ENCODE measurements at places on chromosomes 11 and 22. TPM values are rescaled to one million over a fixed set of nuclear protein-coding genes. Genes with fewer than 3 reads are reported as not detected.
A peak's percentile ranks its signal among the peaks of the same experiment; 100 is the strongest.

DNA sequence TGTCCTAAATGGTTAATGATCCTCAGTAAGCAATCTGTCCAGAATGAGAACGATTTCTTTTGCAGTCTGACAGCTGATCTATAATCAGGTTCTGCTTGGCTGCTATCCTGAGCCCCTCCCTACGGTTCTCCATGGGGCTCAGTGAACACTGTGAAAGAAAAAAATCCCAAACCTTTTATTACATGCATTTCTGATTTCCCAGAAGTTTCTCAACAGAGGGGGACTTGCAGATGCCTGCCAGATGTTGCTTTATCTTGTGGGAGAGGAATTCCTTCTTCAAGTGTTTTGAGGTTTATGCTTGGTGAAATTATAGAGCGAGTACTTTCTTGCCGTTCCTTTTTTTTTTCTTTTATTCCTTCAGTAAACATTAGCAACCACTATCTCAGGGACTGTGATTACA lies 531.9 kb upstream of the ISX start:
- H3K4me1 ChIP-seq = no peaks in the 10 kb centered on the region
- H3K4me3 ChIP-seq = no peak overlapping the region
- H3K27ac ChIP-seq = no peak overlapping the region
- H3K27me3 ChIP-seq = no peaks in the 10 kb centered on the region

DNA sequence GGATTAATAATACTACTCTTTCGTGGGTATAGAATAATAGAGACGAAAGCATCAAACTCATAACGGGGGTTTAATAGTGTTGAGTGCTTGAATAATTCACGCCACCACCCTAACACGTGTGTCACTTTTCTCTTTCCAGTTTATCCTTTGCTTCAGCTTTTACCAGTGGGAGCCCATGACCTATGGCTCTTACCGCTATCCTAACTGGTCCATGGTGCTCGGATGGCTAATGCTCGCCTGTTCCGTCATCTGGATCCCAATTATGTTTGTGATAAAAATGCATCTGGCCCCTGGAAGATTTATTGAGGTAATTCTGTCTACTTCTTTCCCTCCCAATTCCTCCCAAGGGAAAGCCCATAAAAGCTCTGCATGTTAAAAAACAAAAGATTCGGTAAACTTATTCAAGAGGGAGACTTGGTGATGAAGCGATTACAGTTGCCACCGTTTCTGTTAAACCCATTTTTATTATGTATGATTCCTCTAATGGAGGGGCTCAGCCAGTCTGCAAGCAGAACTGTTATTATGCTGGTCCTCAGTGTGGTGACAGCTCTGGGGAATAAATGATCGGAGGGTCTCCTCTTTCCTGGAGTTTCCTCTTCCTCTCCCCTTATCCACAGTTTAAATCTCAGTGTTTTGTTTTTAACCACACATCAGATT lies 17.1 kb upstream of the NELL1 start:
- H3K36me3 ChIP-seq = no peaks in the 10 kb centered on the region
- H3K4me3 ChIP-seq = no peak overlapping the region
- H3K27me3 ChIP-seq = peaks cover 32% of the 10 kb centered on the region

MS4A8 gene
- not detected for total RNA-seq

- peak overlapping the region; percentile 91 for H3K4me3 ChIP-seq
- no peak overlapping the region for H3K27ac ChIP-seq
These were observed 519 bp upstream of the PDE3B start for GRCh38 chr11:14642873-14643696.

- no peak overlapping the region for H3K27ac ChIP-seq
- no peaks in the 10 kb centered on the region for H3K27me3 ChIP-seq
These were observed 33.4 kb upstream of the CTTN start for GRCh38 chr11:70364745-70365543.

PGM2L1 gene
- total RNA-seq = 1.6 TPM

- no peaks in the 10 kb centered on the region for H3K4me1 ChIP-seq
- H3K27ac ChIP-seq = no peak overlapping the region
- no peaks in the 10 kb centered on the region for H3K36me3 ChIP-seq
- peaks cover 3% of the 10 kb centered on the region for H3K27me3 ChIP-seq
These were observed 13.9 kb upstream of the KCTD17 start for GRCh38 chr22:37037669-37038068.

GRCh38 chr11:65637794-65638419 lies at the start of gene SIPA1:
Gene SIPA1, plus strand, starts transcription at chr11:65638101. Its CDS starts 2,821 bp downstream, at chr11:65640922.
- peak within 1 kb of the TSS; percentile 99 for H3K27ac ChIP-seq
- H3K36me3 ChIP-seq = peaks cover 60% of the 10 kb centered on the region
- DNase-seq = peak; percentile 86

- DNase-seq = no peak
- no peaks in the 10 kb centered on the region for H3K36me3 ChIP-seq
- no peak overlapping the region for H3K27ac ChIP-seq
- no peak overlapping the region for H3K4me3 ChIP-seq
- no peaks in the 10 kb centered on the region for H3K4me1 ChIP-seq
These were observed 142.3 kb downstream of the C11orf87 start for GRCh38 chr11:109564241-109564640.

DNA sequence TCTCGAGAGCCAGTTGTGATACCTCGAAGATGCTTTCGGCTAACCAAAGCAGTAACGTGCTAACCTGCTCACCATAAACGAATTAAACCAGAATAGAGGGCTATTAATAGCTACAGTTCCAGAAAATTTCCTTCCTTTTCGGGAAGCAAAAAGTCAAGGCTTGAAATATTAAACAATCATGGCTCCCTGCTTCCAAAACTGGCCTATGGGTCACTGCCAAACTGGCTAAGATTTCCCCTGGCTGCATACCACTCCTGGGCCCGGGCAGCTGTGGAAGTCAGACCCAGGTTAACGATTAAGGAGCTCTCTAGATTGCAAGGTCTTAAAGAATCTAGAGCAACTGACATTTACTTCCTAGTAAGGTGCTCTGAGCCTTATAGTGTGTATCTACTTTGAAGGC lies 1.7 kb downstream of the AMOTL1 start:
- H3K4me3 ChIP-seq = peak overlapping the region; percentile 78
- H3K4me1 ChIP-seq = peaks cover 10% of the 10 kb centered on the region
- H3K36me3 ChIP-seq = no peaks in the 10 kb centered on the region
- no peak for DNase-seq

DNA sequence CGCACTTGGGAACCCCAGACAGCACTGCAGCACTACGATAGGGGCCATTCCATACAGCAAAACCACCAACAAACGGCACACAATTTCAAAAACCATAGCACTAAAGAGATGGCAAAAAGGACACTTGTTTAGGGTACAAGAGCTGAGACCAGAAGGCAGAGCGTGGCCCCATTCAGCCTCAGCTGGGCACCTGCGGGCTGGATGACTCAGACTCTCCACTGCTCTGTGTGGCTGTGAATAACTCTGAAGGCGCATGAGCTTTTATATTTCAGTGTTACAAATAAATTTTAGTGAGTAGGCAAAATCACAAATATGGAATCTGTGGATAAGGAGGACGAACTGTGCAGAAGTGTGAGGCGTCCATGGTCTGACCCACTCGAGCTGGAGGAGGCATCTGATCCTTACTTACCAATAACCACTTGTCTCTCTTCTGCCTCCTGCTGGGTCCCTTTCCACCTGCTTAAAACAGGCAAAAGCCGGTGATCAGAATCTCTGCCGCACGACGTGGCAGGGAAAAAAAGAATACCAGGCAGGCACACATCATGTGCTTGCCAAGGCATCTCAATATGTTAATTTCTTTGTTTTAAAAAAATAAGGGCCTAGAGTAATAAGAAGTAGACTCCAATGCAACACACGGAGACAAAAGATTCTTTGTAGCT lies 325.7 kb downstream of the SHANK2 start:
- H3K27me3 ChIP-seq = peaks cover 7% of the 10 kb centered on the region
- no peaks in the 10 kb centered on the region for H3K4me1 ChIP-seq
- H3K36me3 ChIP-seq = no peaks in the 10 kb centered on the region
- H3K4me3 ChIP-seq = no peak overlapping the region
- no peak for DNase-seq

DNA sequence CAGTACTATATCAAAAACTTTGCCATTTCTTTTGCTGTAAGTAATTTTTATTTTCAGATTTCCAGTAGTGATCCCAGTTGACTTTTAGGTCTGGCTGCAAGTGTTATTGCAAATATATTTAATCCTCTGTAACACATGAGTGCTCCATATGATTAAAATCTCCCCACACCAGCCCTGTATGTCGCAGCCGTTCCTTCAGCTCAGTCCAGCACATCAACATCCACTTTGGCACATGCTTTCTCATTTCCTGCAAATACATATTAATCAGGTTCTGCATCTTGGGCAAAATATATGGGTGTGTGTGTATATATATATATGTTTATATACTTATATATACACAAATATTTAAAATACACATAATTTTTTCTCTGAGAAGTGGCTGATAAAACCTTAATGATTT lies 919.5 kb downstream of the JRKL start:
- no peaks in the 10 kb centered on the region for H3K27me3 ChIP-seq
- no peaks in the 10 kb centered on the region for H3K4me1 ChIP-seq
- H3K27ac ChIP-seq = no peak overlapping the region
- no peak overlapping the region for H3K4me3 ChIP-seq
- H3K36me3 ChIP-seq = no peaks in the 10 kb centered on the region

DNA sequence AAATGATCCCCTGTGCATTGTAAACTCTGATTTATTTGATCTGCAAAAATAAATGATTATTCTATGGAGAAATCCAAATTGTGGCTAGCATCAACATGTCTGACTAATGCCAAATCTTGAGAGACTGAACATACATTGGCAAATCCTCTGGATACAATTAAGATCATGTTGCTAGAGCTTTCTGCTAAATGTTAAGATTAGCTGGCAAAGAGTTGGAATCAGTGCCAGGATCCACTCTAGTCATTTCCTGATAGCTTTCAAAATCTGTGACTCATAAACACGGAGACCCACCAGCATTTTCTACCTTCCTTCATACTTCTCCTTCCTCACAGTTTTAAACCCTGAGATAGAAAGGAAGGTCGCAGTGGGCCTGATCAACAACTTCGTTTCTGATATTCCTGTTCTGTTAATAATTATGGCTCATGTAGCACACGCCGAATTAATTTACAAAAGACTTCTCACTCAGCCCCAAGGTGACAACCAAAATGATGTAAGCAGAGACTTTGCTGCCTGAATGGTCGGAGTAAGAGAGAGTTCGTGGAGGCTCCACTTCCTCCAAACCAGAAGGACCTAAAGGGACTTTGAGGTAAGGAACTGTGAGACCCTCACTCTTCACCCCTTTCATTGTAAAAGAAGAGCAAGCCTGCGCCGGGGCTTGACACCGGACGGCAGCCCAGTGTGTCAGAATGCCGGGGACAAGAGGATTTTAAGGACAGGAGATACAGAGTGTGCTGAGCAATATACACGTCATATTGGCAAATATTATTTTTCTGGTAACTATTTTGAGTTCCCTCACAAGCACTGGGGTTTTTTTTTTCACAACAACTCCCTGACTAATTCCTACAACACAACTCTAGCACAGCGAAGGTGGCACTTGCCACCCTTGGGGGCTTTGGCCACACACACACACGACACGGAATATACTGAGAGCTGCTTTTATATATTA lies 42.0 kb downstream of the SERPINH1 start:
- no peaks in the 10 kb centered on the region for H3K36me3 ChIP-seq
- H3K27me3 ChIP-seq = no peaks in the 10 kb centered on the region
- H3K27ac ChIP-seq = no peak overlapping the region
- no peak for DNase-seq

OR2D2 gene
- total RNA-seq = not detected

GRCh38 chr22:43622886-43623285 lies 189.2 kb downstream of the EFCAB6 start:
- no peaks in the 10 kb centered on the region for H3K27me3 ChIP-seq
- no peak overlapping the region for H3K27ac ChIP-seq
- DNase-seq = no peak
- no peak overlapping the region for H3K4me3 ChIP-seq
- no peaks in the 10 kb centered on the region for H3K36me3 ChIP-seq

DNA sequence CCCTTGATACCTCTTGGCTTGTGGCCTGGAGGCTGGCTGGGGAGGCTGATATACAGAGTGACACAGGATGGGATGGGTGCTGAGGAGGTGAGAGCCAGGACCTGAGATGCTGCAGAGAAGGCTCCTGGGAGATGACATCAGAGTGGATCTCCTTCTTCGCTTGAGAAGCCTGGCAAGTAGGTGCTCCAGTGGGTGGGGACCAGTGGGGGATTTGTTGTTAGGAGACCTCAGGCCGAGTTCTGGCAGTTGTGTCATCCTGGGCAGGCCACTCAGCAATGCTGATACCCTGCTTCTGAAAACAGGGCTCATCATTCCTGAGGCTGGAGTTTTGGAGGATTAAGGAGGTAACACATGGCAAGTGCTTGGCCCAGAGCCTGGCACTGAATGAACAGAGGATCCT lies 1.9 kb upstream of the NDUFV1 start:
- no peaks in the 10 kb centered on the region for H3K27me3 ChIP-seq
- H3K36me3 ChIP-seq = no peaks in the 10 kb centered on the region
- H3K4me3 ChIP-seq = no peak overlapping the region
- peaks cover 20% of the 10 kb centered on the region for H3K4me1 ChIP-seq

ANO3 gene
- 0.29 TPM for total RNA-seq

- H3K27me3 ChIP-seq = no peaks in the 10 kb centered on the region
- H3K4me1 ChIP-seq = no peaks in the 10 kb centered on the region
- no peak overlapping the region for H3K27ac ChIP-seq
- DNase-seq = peak; percentile 38
These were observed 285.2 kb downstream of the METTL15 start for GRCh38 chr11:28393348-28393747.

Measured in heart left ventricle (tissue), 16 donors.